Esophagus squamous epithelium (tissue), 5 donors: ENCODE measurements at places on chromosomes 11 and 22.

DNA sequence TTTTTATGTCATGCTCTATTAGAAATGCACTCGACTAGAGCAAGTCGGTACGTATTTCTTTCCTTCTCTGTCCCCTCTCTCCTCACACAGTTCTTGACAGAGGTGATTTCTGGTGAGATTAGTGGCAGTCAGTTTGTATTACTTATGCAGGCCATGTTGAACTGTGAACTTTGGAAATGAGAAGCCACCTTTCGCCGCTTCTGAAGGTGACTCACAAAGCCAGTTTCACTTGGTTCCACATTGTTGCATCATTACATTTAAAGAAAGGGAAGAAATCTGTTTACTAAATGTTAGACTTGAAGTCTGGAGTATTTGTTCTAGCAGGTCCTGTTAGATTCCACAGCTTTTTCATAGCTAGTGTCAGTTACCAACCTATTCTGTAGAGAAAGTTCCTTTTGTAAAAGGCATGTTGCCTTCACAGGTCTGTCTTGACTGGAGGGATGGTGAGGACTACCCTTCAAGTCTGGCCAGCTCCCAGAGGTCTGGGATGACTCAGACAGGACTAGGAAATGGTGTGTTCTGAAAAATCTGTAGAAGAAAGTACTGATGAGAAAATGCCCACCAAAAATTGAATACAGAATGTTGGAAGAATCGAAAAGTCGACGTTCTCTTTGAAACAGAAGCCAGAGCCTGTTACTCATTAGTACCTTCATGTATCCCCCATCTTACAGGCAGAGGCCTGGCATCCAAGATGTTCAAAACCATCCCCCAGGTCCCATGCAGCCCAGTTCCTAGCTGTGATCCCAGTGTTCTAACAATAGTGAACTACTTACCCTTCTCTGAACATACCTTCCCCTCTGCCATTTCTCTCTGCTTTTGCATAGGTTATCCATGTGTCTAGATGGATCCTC is 181.4 kb downstream of the DBX1 start:
- DNase-seq, result no peak

DNA sequence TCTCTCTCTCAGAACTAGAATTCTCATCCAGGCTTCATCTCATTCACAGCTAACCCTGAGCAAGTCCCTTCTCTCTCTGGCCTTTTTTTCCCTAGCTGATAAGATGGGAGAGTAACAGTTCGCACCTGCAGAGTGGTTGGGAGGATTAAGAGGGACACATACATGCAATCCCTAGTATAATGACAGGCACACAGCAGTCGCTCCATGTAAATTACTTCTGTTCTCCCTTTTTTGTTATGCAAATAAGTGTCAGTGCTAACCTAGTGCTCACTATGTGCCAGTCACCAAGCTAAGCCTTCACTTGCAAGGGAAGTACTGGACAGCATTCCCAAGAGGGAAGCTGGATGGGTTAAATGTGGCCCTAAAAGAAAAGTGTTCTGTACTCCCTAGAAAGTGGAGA is 63.4 kb downstream of the TENM4 start:
- DNase-seq, result no peak

DNA sequence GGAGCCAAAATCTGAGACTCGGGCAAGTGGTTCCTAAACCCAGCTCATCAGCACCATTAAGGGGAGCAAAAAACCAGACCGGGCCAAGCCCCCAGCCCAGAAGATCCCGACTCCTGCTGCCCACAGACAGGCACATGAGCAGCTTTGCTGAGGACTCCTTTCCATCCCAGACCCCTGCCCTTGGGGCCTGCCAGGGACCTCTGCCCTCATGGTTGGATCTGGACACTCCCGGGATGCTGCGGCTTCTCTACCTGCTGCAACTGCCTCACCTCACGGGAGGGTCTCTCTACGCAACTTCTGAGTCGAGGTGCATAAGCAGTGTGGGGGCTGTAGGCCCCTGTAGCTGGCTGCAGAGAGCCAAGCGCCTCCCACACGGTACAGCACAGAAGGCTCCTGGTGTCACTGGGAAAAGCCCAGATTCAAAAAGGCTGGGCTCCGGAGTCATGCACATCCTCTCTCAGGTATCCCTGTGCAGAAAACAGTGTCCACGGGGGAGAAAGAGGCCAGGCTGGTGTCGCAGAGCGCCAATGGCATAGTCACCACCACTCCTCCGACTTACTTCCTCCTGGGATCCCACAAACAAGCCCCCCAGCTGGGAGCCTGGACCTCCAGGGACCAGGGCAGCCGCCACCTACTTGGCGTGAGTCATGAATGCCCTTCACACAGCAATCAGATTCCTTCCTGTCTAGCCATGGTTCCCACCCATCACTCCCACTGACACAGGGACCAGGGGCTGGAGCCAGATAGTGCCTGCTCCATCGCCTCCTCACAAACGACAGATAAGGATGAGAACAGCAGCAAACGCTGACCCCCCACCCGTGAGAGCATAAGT is 122.1 kb downstream of the BCR start:
- DNase-seq, result no peak

- no peak for DNase-seq
These were observed 73.1 kb downstream of the TMPRSS5 start for GRCh38 chr11:113632981-113633380.

DNA sequence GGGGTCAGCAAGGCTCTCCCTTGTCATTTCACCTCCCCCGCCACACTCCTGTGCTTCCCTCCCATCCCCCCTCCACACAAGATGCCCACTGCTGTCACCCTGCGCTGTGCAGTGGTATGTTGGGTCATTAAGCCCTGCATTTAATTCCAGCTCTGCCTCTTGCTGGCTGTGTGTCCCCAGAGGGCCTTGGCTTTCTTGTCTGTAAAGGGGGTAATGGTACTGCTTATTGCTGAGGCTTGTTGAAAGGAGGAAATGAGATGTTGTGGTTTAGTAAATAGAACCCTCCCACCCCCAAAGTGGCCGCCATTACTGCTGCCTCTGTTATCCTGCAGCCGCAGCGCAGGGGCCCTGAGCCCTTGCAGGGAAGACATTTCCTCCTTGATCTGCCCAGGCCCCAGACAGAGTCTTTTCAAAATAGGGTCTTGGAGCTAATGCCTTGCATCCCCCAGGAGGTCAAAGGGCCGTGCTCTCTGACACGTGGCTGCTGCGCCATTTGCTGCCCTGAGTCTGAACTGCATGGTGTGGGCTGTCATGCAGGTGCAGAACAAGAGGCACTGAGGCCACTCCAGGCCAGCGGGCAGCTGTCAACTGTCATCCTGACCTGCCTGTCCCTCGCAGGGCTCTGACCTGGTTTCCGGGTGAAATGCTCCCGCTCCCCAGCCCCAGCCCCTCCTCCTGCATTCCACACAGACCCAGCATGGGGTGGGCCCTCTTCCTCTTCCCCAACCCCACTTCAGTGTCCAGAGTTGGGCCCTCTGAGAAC is 18.7 kb downstream of the PVALB start:
- DNase-seq, result no peak

DNA sequence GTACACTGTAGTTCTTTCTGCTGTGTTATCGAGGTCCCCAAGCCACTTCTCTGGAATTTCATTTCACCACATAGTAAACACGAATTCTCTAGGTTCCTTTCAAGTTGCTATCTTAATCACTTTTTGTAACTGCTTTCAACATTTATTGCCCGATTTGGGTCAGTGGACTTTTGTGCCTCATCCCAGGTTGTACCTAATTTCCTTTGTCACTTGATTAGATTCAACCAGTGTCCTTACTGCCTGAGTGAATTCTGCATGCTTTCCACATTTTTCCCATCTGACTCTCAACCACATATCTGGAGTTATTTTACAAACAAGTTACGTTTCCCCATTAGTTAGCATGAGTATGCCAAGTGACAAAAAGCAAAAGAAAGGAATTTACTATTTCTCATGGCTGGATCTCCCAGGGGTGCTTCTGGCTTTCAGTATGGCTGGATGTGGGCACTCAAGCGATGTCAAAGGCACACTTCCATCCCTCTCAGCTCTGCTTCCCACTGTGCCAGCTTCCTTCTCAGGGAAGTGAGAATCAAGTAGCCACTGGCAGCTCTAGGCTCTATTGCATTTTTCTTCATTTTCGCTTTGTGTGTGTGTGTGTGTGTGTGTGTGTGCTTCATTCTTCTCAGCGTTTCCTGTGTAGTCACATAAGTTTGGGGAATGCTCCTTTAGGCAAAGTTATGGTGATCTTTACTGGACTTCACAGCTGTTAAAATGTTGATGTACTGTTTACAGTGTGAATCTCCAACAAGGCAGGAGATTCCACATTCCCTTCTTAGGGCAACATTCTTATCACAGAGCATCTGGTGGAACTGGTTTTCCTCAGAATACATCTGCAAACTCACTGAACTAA is 128.9 kb downstream of the DBX1 start:
- DNase-seq, result no peak

DNA sequence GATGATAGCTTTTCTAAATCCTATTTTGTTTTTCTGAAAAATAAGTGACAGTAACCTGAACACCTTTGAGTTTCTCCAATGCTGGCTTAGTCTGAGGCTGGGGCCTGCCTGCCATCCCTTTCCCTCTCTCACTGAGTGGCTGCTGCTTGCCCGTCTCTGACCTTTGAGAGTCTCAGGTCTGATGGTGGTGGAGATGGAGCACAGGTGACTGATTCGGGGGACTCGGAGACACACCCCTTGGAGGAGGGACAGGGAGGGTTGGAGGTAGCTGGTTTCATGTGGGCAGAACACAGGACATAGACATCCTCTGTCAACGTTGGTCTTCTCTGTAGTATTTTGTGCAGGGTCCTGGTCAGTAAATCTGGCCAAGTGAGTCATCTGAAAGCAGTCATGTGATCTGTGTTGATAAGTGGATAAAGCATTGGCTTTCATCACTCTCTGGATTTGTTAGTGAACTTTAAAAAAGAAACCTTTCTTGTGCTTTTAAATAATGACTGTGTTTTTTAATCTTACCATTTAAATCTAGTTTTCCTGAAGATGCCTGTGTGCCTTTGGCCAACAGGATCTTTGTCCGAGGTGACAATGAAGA is 47.1 kb upstream of the CLDN5 start:
- no peak for DNase-seq

GRCh38 chr11:96242191-96242847 is 100.7 kb downstream of the MAML2 start:
- DNase-seq, result no peak

DNA sequence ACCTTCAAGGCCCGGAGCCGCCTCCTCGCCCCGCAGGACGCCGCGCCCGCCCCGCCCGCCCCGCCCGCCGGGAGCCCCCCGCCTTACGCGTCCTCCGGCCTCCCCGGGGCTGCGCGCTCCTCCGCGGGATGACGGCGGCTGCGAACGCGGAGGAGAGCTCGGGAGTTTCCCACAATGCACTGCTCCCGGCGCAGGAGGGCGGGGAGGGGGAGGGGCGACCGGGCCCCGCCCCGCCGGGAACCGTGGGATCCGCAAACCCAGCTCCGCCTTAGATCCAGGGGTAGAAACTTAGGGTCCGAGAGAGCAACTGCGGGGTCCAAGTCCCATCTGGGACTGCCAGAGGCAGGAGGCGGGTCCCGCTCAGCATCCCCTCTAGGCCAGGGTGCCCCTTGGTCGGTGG is at the start of gene CEND1:
TSS of gene CEND1 (minus strand) at position 148 of the 400 bp plus-strand sequence. CDS start 1,514 bp downstream, outside the sequence.
- no peak for DNase-seq

- no peak for DNase-seq
These were observed 321.1 kb upstream of the PLET1 start for GRCh38 chr11:112581747-112582146.

GRCh38 chr22:45790401-45790800 is 118.8 kb downstream of the ATXN10 start:
- no peak for DNase-seq

DNA sequence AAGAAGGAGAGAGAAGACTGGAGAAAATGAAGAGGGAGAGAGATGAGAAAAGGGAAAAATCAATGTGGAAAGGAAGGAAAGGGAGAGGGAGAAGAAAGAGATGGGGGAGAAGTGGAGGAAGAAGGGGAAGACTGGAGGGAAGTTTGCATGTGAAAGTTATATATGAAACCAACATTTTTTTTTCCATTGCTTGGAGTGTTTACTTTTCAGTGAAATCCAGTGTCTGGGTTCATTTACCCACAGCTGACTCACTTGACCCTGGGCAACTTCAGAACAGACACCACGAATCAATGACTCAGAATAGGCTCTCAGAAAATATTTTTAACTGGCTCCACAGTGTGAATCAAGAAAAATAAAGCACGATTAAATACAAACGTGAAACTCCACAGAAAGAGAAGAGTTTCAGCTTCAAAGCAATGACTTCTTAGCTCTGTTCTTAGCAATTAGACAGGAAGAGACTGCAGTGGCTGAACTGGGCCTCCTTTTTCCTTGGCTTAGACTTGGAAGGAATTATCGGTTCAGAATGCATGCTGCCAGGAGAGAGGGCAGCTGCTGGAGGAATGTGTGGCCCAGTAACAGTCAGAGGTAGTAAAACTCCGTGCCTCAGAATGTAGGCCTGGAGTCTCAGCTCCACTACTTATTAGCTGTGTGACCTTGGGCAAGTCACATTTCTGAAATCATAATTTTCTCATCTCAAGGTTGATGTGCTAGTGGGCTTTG is 237.5 kb downstream of the MIAT start:
- no peak for DNase-seq

GRCh38 chr11:128715691-128716561 is 22.1 kb downstream of the FLI1 start:
- DNase-seq, result no peak

DNA sequence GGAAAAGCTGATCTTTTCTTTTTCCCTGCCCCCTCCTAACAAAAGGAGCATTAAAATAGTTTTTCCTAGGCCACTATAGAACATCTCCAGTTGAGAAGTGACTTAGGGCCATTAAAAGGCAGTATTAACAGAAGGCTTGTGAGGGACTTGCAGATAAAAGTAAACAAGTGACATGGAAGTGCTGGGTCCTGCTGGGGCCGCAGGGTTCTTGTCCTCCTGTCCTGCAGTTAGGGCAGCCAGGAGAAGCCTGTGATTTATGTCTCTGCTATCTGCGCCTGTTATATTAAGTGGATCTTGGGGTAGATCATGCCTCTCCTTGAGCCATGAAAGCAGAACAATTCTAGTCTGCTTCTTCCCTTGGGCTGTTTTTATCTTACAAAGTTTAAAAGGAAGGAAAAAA is 271.4 kb upstream of the C11orf87 start:
- DNase-seq, result no peak

GRCh38 chr11:15590132-15590531 is 475.4 kb downstream of the INSC start:
- DNase-seq, result no peak

GRCh38 chr22:22342697-22343580 is 98.4 kb downstream of the VPREB1 start:
- no peak for DNase-seq

DNA sequence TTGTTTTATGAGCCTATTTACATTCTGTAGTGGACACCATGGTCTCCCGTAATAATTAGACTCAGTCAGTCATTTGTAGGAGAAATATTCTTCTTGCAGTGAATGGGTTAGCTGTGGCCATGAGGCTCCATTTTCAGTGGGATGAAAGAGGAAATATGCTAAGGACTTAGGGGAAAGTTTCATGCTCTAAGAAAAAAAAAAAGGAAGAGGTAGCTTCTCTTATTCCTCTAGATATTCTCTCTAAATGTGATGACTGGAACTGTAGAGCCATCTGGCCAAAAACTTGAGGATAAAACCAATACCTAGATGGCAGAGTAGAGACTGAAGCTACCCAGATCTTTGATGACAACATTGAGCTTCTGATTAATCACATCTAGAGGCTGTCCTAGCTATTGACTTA is 75.8 kb upstream of the SESN3 start:
- DNase-seq, result no peak
